ENCODE measurements at places on chromosomes 5 and 9. TPM values are rescaled to one million over a fixed set of nuclear protein-coding genes. Genes with fewer than 3 reads are reported as not detected.

GRCh38 chr5:116524966-116525365, 49.7 kb downstream of the SEMA6A start:
- no peak overlapping the region for H3K27ac ChIP-seq
- H3K27me3 ChIP-seq, result no peaks in the 10 kb centered on the region
- H3K4me3 ChIP-seq, result no peak overlapping the region
- no peak for DNase-seq

Gene PALM2AKAP2
- 7.9 TPM for total RNA-seq

Gene PCDHA11
- not detected for total RNA-seq

Gene PCDHA10
- total RNA-seq, result 0.25 TPM

Gene RASGRF2
- total RNA-seq, result 8.8 TPM

Gene FOXD4L5
- total RNA-seq, result not detected

DNA sequence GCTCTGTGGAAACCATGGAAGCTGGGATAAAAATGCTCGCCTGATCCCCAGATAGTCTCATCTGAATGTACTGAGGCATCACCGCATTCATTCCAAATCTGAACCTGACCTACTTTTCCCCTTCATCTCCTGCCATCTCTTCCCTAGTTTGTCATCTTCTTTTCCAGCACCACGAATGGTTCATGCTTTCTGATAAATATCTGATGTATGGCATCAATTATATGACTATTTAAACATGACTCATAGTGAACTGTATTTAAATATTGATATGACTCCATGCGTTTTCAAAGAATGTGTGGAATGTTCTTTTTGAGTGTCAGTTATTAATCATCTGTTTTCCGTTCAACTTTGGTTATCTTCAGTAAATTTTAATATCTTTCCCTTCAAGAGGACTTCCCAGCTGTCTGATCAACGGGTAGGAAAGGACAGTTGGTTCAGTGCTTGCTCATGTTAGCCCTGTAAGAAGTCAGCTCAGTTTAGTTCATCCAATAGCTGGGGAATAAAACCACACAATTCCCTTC, 21.1 kb downstream of the BASP1 start:
- no peak for DNase-seq
- H3K27me3 ChIP-seq, result no peaks in the 10 kb centered on the region
- H3K36me3 ChIP-seq, result no peaks in the 10 kb centered on the region
- peaks cover 6% of the 10 kb centered on the region for H3K4me1 ChIP-seq
- H3K4me3 ChIP-seq, result no peak overlapping the region

- no peaks in the 10 kb centered on the region for H3K36me3 ChIP-seq
- H3K27ac ChIP-seq, result no peak overlapping the region
- no peaks in the 10 kb centered on the region for H3K4me1 ChIP-seq
- no peak for DNase-seq
- no peaks in the 10 kb centered on the region for H3K27me3 ChIP-seq
Measured at GRCh38 chr9:120137186-120137840, 442.7 kb downstream of the CDK5RAP2 start.

Gene HABP4
- 17.2 TPM for total RNA-seq

GRCh38 chr5:142405814-142406395, 81.1 kb upstream of the SPRY4 start:
- no peaks in the 10 kb centered on the region for H3K4me1 ChIP-seq
- no peaks in the 10 kb centered on the region for H3K36me3 ChIP-seq
- H3K27me3 ChIP-seq, result no peaks in the 10 kb centered on the region
- no peak overlapping the region for H3K27ac ChIP-seq
- H3K4me3 ChIP-seq, result no peak overlapping the region

DNA sequence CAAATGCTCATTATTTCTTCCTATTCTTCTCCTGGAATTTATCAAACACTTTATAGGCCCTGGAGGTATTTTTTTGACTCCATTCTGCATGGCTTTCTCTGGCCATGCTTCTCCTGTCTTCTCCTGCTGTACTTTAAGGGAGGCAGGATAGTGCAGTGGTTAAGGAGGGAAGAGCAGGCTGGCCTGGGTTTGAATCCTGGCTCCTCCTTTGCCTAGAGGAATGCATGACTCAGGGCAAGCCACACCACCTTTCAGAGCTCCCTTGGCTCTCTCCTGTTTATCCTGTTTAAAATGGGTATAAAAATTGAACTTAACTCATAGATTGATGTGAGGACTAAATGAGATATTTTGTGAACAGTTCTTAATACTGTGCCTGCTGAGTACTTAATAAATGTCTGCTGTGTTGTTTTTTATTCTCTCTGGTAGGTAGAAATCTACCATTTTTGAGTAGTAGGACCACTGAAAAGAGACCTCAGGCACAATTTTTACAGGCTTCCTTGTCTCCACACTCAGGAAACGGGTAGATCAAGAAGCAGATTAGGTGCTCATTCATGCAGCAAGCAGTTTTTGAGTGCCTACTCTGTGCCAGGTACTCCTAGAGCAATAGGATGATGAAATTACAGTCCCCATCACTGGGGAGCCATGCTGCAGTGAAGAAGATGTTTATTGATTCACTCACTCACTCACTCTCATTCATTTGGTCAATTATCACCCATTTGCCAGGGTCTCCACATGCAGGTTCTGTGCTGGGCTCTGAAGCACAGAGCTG, 32.7 kb upstream of the ARAP3 start:
- no peak for DNase-seq
- H3K4me1 ChIP-seq, result no peaks in the 10 kb centered on the region
- H3K36me3 ChIP-seq, result no peaks in the 10 kb centered on the region

Gene SPINK7
- total RNA-seq, result 65.3 TPM

DNA sequence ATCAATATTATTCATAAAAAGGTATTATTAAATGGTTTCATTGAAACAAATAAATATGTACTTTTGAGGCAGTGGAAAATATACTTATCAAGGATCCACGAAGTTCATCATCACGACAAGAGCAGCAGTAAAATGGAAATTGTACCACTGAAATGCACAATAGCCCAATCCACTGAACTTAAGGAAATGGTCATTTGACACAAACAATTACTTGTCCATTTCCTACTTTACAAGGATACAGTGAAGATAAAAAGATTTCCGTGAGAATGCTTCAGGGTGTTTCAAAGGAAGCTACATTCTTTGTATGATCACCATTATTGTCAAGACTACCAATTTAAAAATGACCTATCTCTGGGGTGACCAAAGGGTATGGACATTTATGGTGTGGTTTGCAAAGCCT, 210.3 kb downstream of the SYK start:
- H3K4me1 ChIP-seq, result no peaks in the 10 kb centered on the region
- H3K27ac ChIP-seq, result no peak overlapping the region
- H3K27me3 ChIP-seq, result no peaks in the 10 kb centered on the region
- no peaks in the 10 kb centered on the region for H3K36me3 ChIP-seq

Gene INSYN2B
- total RNA-seq, result 0.25 TPM

DNA sequence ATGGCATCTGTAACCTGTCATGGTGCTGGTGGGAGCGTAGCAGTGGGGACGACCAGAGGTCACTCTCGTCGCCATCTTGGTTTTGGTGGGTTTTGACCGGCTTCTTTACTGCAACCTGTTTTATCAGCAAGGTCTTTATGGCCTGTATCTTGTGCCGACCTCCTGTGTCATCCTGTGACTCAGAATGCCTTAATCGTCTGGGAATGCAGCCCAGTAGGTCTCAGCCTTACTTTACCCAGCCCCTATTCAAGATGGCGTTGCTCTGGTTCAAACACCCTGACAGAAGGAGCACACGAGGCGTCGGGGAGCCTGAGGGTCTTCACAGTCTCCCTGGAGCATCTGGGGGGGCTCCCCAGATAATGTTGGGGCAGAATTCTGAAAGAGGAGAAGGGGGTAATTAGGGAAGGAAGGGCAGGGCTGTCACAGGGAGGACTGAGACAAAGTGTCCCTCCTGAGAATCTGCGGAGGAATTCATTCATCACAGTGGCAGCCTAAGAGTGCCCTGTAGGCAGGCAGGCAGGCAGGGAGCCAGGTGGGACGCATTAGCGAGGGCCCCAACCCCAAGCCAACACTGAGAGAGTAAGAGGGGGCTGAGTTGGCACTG, 21.3 kb upstream of the NCS1 start:
- DNase-seq, result no peak
- H3K27ac ChIP-seq, result no peak overlapping the region
- H3K4me3 ChIP-seq, result no peak overlapping the region
- H3K36me3 ChIP-seq, result no peaks in the 10 kb centered on the region

DNA sequence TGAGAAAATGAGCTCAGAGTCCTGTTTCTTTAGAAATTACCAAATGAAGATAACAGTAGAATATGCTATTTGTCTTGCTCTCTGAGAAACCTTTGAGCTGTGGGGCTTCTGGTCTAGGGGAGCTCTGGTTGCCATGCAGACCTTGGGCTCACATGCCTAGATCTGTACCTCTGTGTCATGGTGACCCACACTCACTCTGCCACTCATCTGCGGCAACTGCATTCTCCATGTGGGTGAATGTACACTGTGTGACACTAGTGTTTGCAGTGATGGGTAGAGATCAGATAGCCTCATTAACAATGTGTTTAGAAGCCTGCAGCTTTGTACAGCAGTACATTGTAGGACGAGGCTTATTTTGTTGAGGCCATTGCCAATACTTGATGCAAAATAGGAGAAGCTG, 521.2 kb downstream of the CHSY3 start:
- DNase-seq, result no peak
- H3K4me1 ChIP-seq, result peaks cover 8% of the 10 kb centered on the region
- H3K36me3 ChIP-seq, result no peaks in the 10 kb centered on the region
- H3K27me3 ChIP-seq, result no peaks in the 10 kb centered on the region

DNA sequence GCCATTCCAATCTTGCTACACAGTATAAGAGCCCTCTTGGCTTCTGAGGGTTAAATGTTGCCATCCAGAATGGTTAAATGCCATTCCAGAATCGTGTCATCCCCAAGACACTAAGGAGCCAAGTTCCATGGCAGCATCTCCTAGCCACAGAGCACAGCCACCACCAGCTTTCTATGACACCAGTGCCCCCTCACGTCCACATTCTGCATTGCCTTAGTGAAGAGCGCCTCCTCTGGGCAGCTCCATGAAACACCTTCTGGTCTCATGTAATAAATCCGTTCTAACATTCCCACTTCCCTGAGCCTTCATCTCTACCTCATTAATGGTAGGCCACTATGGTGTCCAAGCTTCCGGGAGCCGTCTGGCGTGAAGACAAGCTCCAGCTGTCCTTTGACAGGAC, 12.4 kb downstream of the CBY3 start:
- H3K4me1 ChIP-seq, result no peaks in the 10 kb centered on the region
- H3K4me3 ChIP-seq, result no peak overlapping the region
- H3K36me3 ChIP-seq, result no peaks in the 10 kb centered on the region
- no peak overlapping the region for H3K27ac ChIP-seq
- H3K27me3 ChIP-seq, result no peaks in the 10 kb centered on the region
- DNase-seq, result no peak

GRCh38 chr5:163459462-163459818, 462 bp downstream of the NUDCD2 start:
- H3K27ac ChIP-seq, result peak overlapping the region; percentile 93
- DNase-seq, result no peak
- H3K4me3 ChIP-seq, result peak overlapping the region; percentile 89
- H3K4me1 ChIP-seq, result peaks cover 30% of the 10 kb centered on the region

DNA sequence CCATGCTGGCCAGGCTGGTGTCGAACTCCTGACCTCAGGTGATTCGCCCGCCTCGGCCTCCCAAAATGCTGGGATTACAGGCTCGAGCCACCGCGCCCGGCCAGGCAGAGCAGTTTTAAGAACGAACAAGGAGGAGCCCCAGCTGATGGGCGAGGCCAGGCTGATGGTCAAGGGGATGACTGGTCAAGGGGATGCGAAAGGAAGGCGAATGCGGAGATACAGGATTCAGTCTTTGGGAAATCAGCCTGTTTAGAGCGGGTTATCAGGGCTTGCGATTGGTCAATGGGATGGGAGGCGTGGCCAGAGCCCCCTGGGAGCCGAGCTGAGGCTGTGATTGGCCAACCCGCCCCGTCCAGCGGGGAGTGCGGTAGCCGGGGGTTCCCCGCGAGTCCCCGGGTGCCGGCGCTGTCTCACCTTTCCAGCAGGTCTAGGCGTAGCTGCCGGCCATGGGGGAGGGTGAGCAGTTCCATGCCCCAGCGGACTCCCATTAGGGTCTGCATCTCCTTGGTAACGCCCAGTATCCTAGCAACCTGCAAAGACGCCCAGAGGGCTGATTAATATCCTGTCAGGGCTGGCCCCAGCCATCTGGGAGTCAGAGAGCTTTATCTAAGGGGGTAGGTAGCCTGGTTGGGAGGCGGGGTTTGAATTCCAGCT, 7.5 kb upstream of the TOR2A start:
- peak overlapping the region; percentile 27 for H3K4me3 ChIP-seq
- DNase-seq, result no peak
- H3K36me3 ChIP-seq, result no peaks in the 10 kb centered on the region
- peak overlapping the region; percentile 88 for H3K27ac ChIP-seq
- peaks cover 23% of the 10 kb centered on the region for H3K4me1 ChIP-seq
- H3K27me3 ChIP-seq, result no peaks in the 10 kb centered on the region

- H3K27ac ChIP-seq, result no peak overlapping the region
- H3K4me1 ChIP-seq, result peaks cover 4% of the 10 kb centered on the region
- no peak for DNase-seq
- no peak overlapping the region for H3K4me3 ChIP-seq
- H3K36me3 ChIP-seq, result no peaks in the 10 kb centered on the region
Measured at GRCh38 chr9:108019821-108020220, 530.3 kb upstream of the KLF4 start.

DNA sequence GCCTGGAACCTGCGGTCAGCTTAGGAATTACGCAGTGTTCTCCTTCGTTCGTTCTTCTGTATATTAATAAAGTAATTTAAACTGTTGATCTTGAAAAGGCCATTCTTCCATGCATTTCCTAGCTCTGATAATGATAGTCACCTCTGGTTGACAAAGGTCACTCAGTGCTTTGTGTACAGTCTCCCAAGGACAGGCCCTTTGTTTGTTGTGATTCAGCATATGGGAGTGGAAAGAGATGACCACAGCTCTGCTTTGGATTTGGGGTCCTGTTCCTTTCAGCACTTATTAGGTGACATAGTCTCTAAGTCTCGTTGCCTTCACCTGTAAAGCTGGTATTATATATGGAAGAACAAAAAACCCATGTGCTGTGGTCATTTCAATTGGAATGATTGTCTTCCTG, 39.6 kb downstream of the RAD23B start:
- H3K27ac ChIP-seq, result no peak overlapping the region
- H3K4me1 ChIP-seq, result no peaks in the 10 kb centered on the region
- no peaks in the 10 kb centered on the region for H3K27me3 ChIP-seq
- no peak overlapping the region for H3K4me3 ChIP-seq

- peaks cover 24% of the 10 kb centered on the region for H3K4me1 ChIP-seq
- no peak for DNase-seq
- peak overlapping the region; percentile 68 for H3K27ac ChIP-seq
- no peaks in the 10 kb centered on the region for H3K36me3 ChIP-seq
Measured at GRCh38 chr9:4490705-4491625, 697 bp downstream of the SLC1A1 start.

- peaks cover 55% of the 10 kb centered on the region for H3K4me1 ChIP-seq
- H3K27ac ChIP-seq, result peak overlapping the region; percentile 98
- no peak for DNase-seq
- peak overlapping the region; percentile 99 for H3K4me3 ChIP-seq
- H3K36me3 ChIP-seq, result peaks cover 7% of the 10 kb centered on the region
Measured at GRCh38 chr5:140402258-140403074, 833 bp downstream of the ANKHD1 start.

- no peak overlapping the region for H3K27ac ChIP-seq
- no peaks in the 10 kb centered on the region for H3K36me3 ChIP-seq
- H3K27me3 ChIP-seq, result peaks cover 8% of the 10 kb centered on the region
- DNase-seq, result no peak
- no peak overlapping the region for H3K4me3 ChIP-seq
Measured at GRCh38 chr5:176740131-176740701, 70.1 kb upstream of the UNC5A start.

Gene SAXO1
- total RNA-seq, result not detected
